NCI-H2171 treated with DMSO at 0.1 percent for 48 hours (cell line): ENCODE measurements at places on chromosomes 12 and 14.

GRCh38 chr12:11798006-11798708 is 148.7 kb downstream of the ETV6 start:
- DNase-seq, result no peak

DNA sequence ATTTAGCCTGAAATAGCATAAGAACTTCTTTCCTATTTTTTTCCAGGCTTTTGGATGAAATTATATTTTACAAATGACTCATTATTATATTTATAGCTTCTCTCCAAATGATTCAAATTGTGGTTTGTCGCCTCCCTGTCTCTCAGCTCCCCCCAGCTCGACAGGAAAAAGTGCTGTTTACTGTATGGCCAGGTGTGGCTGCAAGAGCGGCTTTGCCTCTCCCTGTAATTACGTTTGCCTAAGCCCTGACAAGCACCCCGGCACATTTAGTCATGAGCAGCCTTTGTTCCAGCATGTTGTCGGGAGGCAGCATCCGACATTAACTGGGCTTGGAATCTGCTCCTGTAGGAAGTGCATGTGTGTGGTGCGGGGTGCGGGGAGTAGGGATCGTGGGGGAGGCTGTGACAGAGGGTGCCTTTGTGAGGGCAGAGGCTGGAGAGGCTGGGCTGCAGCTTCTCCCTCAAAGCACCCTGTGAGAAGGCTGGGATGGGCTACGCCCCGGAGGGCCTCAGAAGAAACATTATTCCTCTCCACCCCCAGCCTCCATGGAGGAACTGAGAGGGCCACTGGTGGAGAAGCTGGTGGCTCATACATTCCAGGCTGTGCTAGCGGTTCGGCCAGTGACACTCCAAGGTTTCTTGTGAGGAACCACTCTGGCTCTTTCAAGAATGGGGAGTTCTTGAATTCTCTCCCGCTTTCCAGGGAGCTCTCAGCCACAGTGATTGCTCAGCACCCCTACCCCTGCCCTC is 42.1 kb upstream of the CTDSP2 start:
- DNase-seq, result peak; percentile 77

GRCh38 chr14:66206554-66206953 is 279.6 kb upstream of the CCDC196 start:
- DNase-seq, result no peak

GRCh38 chr12:57469296-57470164 is 9.9 kb downstream of the GLI1 start:
- DNase-seq, result no peak

- no peak for DNase-seq
Measured at GRCh38 chr14:53027041-53027440, 76.2 kb upstream of the FERMT2 start.

DNA sequence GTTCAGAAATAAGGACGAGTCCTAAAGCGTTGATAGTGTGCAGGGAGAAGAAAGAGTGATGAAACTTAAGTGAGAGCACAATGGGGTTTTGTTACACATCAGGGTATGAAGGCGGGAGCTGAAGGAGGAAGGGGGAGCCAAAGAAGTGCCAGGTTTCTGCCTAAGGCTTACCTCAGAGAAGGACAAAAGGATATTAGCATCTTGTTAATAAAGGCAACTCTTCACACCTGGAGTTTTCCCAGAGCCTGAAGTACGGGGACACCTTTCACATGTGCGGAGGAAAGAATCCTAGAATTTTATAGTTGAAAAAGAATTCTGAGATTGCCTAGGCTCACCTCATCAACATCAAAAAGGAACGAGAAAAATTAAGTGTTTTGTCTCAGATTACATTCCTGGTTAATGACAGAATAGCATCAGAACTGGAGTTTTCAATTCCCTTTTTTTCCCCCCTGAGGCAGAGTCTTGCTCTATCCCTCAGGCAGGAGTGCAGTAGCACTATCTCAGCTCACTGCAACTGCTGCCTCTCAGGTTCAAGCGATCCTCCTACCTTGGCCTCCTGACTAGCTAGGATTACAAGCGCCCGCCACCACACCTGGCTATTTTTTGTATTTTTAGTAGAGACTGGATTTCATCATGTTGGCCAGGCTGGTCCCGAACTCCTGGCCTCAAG is 2.2 kb upstream of the SAV1 start:
- no peak for DNase-seq

DNA sequence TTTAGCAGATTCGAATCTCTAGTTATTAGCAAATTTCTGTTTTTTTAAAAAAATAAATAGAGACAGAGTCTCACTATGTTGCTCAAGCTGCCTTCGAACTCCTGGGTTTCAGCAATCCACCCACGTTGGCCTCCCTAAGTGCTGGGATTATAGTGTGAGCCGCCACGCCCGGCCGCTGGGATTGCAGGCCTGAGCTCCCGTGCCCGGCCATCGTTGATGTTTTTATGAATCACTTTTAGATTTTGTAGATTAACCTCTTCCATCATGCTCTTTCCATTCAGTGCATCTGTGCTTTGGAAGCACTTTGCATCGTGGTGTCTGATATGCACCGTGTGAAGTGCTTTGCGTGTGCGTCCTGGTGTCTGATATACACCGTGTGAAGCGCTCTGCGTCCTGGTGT is 20.9 kb downstream of the PGAM5 start:
- no peak for DNase-seq

DNA sequence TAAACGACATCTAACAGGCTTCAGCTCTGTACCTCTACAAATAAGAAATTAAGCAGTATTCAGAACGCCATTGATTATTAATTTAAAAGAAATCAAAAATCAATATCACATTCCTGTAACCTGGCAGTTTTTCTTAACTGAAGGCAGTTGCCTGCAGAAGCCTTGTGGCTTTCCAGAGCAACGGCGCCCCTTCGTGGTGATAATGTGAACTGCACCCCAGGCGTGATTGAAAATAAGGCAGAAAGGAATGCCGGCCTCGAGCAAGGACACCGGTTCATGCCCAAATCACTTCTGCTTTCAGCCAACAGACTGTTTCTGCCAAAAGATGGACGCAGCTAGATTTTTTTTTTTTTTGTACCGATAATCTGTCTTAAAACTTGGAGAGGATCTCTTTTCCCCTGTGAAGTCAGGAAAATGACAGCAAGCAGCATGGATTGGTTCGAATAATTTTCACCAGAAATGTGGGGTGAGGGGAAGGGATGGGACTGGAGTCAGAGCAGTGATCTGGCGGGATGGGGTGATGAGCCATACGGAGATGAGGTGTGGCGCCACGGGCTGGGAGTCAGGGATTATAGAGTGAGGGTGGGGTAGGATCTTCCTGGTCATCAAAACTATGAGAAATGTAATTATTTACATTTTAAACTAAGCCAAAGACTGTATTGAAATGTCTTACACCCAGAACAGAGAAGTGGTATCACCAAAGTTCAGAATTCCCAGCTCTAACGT is 473.0 kb downstream of the DPF3 start:
- peak; percentile 62 for DNase-seq

GRCh38 chr12:7439579-7440505 is 4.1 kb downstream of the CD163L1 start:
- peak; percentile 93 for DNase-seq

DNA sequence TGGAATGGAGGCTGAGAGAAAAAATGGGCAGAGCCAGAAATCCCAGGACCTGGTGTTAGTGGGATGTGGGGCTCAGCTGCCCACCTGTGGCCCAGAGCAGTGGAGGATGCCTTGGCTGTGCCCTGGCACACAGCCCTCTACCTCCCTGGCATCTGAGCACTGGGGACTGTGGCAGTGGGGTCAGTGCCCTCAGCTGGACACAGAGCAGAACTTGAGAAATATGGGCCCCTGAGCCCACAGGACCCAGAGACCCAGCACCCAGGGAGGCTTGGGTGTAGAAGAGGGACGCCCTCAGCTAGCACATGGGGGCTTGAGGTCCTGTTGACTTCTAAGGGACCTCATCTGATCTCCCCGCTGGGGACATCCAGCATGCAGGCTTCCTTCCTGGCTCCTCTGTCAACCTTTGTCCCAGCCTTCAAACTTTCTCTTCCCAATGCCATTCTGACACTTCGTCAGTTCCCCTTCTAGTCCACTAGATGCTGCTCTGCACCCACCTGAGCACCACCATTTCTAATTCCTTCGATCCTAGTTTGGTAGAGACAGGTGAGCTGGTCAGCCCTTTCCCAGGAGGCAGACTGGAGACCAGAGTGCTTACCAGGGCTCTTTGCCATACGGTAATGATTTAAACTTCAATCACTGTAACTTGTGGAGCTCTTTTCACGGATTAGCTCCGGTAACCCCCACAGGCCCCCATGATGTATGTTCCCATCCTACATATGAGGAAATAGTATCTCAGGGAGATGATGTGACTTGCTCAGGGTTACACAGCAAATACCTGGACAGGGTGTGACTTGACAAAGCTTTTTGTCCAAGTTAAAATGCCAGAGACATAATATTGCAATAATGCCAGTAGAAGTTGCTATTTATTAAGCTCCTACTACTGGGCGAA is 143.7 kb downstream of the ASCL4 start:
- DNase-seq, result peak; percentile 64

GRCh38 chr14:72715850-72716228 is 178.1 kb downstream of the DPF3 start:
- no peak for DNase-seq

DNA sequence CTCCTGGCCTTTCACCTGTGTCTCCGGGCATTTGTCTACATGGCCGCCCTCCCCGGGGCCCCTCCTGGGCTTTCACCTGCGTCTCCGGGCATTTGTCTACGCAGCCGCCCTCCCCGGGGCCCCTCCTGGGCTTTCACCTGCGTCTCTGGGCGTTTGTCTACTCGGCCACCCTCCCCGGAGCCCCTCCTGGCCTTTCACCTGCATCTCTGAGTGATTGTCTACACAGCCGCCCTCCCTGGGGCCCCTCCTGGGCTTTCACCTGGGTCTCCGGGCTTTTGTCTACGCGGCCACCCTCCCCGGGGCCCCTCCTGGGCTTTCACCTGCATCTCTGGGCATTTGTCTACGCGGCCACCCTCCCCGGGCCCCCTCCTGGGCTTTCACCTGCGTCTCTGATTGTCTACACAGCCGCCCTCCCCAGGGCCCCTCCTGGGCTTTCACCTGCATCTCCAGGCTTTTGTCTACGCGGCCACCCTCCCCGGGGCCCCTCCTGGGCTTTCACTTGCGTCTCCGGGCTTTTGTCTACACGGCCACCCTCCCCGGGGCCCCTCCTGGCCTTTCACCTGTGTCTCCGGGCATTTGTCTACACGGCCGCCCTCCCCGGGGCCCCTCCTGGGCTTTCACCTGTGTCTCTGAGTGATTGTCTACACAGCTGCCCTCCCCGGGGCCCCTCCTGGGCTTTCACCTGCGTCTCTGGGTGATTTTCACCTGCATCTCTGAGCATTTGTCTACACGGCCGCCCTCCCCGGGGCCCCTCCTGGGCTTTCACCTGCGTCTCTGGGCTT is 68.0 kb upstream of the GALNT9 start:
- DNase-seq, result peak; percentile 28

DNA sequence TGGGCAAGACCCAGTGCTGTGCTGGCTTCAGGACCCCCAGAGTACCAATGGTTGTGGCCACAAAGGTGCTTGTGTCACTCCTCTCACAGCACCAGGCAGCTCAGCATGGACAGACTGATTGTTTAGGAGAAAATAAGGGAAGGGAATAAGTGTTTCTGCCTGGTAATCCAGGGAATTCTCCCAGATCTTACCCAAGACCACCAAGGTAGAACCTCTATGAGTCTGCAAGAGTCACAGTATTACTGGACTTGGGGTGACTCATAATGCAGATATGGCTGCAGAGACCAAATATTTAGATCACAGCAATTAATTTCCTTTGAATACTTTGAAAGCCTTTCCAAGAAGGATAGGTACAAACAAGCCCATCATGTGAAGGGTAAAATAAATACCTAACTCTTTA is 1178.3 kb upstream of the FLRT2 start:
- DNase-seq, result no peak

- no peak for DNase-seq
Measured at GRCh38 chr14:58662018-58662417, 24.3 kb downstream of the DACT1 start.

GRCh38 chr12:9651265-9651729 is 18.2 kb upstream of the CLEC2D start:
- no peak for DNase-seq

DNA sequence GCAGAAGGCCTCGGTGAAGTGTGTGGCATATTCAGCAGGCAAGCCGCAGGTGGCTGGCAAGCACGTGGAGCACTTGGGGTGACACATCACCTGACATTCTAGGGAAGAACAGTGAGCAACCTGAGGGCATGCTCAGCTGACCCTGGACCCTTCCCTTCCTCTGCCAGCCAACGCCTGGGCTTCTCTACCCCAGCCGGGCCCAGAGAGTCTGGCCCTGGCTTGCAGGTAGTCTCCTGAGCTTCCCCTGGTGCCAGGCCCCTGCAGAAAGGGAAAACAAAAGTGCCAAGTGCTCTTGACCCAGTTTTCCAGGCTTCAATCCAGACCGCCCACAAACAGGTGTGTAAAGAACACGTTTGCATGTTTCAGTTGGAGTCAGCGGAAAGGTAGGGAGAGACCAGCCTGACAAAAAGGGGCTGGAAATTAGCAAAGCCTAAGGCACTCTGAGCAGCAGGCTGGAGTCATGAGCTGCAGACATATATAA is 45.7 kb downstream of the PRKAB1 start:
- no peak for DNase-seq

DNA sequence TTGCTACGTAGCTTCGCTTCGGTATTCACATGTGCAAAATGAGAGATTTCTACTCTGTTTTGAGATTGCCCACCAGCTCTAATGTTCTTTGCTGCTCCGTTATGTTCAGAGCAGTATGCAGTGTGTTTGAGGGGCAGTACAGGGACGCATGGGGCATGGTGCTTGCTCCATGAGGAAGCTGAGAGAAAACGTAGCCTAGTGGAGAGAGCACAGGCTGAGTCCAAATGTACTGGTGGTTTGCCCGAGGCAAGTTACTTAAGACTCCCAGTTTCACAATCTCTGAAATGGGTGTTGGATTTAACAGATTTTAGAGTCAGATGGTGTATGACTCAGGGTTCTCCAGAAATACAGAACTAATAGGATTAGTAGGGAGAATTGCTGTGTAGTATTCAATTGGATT is 310.5 kb downstream of the ETNK1 start:
- DNase-seq, result no peak

DNA sequence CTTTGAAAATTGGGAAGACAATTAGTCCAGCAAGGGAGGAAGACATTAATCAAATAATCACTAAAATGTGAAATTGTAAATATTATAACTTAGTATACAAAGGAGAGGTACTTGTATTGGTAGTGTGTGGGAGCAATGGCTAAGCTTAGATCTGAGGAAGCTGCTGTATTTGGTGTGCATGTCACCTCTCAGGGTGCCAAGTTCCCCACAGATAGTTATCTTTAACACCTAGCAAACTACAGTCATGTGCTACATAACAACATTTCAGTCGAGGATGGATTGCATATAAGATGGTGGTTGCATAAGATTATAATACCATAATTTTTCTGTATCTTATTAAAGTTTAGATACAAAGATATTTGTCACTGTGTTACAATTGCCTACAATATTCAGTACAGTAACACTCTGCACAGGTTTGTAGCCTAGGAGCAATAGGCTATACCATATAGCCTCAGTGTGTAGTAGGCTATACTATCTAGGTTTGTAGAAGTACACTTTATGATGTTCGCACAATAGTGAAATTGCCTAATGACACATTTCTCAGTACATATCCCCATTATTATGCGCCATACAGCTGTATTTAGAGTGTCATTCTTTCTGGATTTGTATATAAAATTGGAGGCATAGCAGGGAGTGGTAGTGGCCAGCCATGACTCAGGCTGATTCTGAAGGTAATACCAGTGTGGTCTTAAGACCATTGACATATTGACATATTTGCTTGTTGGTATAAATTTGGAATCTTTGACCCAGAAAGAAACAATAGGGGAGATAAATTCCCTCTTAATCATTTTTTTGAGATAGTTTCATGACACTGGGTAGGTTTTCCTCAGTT is 55.8 kb downstream of the RAD51B start:
- DNase-seq, result no peak

- no peak for DNase-seq
Measured at GRCh38 chr12:109762673-109763191, 49.1 kb downstream of the FAM222A start.

- DNase-seq, result peak; percentile 12
Measured at GRCh38 chr14:35332517-35333263, 40.5 kb downstream of the PSMA6 start.
